ENCODE measurements at places on chromosomes 3 and 15.

DNA sequence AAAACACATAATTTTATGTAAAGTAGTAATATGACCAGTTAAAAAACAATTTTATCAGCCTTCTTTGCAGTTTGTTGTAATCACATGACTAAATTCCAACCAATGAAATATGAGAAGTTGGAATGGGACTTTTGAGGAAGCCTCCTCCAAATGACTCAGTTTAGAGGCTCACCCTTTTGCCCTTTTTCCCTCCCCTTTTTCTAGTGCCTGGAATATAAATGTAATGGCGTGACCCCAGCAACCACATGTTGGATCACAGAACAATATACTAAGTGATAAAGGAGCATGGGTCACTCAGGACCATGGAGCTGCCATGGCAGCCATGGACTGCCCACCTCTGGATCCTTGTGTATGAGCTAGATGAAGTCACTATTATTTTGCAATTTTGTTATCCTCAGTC lies 48.8 kb upstream of the HEG1 start:
- DNase-seq = no peak

DNA sequence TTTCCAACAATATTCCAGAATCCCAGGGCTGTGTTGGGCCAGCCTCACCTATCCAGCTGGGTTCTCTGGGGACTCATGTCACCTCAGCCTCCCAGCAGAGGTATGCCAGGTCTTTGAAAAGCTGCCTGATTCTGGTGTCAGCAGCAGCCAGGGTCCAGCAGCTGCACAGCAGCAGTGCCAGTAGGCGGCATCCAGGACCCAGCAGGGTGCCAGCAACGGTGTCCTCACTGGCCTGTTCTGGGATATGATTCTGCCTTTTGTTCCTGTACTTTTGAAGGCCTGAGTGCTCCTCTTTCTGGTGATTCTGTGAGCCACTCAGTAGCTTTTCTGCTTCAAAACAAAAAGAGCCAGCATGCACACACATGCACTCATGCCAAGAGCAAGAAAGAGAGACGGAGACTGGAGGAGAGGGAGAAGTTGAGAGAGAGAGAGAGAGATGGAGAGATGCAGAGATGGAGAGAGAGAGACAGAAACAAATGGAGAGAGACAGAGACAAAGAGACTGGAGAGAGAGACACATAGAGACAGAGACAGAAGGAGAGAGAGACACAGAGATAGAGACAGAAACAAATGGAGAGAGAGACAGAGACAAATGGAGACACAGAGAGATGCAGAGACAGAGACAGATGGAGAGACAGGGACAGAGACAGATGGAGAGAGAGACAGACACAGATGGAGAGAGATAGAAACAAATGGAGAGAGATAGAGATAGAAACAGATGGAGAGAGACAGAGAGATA lies 205.7 kb downstream of the UACA start:
- no peak for DNase-seq

- no peak for DNase-seq
Observed at GRCh38 chr3:155032918-155033317, 47.2 kb upstream of the MME start.

DNA sequence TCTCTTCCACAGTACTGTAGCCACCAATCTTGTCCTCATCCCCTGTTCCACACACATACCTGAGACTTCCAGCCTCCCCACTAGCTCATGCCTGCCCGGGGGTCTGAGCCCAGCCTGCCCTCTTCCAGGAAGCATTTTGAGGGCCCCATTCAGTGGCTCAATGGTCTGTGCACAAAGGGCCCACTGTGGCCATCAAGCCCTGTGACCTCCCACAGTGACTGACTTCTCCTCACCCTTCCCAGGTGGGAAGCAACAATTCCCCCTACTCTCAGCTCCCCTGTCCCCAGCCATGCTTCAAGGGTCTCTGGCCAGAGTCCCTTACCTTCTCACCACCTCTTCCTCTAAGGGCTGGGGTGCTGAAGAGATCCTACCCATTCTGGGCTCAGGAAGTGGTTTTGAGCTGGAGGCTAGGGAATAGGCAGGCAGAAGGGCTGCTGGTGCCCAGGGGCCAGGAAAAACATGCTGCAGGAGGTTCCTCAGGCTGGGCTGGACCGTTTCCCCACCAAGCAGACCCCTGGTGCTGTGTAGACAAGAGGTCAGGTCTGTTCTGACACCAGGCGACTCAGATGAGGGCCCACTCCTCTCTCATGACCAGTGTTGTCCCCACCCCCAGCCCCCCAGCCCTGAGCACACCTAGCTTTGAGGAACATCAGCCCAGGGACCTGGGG lies 3.0 kb upstream of the KLF15 start:
- DNase-seq = no peak

DNA sequence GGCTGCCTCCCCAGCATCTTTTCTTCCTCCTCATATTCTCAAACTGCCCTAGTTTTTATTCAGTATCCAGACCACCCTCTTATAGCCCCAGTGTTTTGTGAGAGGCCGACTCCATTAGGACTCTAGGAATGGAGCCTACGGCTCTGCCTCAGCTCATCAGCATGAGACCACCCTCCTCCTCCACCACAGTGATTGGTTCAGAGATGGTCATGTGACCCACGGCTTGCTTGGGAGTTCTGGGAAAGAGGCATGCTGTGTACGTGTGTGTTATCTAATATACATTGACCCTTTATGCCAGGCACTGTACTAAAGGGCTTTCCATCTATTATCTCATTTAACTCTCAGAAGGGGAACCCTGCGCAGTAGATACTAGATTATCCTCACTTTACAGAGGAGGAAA lies 17.8 kb upstream of the CMTM7 start:
- no peak for DNase-seq

- no peak for DNase-seq
Observed at GRCh38 chr3:134235577-134236076, 15.0 kb downstream of the RYK start.

DNA sequence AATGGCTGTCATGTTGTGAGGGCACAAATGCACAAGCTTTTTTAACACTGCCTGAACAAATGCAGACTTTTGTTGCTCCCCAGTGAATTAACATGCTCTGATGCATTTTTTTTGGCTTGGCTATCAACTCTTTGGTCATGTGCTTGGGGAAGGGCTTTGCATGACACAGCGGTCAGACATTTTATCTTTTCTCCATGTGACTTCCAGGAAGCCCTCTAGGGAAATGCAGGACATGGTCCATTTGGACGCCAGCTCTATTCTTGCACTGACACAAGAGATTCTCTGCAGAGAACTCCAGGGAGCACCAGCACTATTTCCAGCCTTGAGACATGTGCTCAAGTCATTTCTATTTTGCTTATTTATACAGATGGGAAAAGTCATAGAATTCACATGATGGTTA lies 46.2 kb downstream of the NEK11 start:
- DNase-seq = no peak

DNA sequence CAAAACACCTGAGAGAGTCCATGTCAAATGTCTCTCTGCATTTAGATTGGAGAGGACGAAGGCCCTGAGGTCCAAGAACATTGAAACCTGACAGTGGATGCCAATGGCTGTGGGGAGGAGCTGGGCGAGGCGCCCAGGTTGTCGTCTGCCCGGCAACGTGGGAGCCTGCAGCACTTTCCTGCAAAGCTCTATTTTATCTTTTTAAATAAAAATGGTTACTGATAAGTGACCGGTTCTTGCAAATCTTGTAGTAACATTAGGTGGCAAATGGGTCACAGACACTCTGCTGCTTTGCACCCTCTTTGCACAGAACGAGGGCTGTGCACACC lies 19.5 kb upstream of the FANCD2 start:
- DNase-seq = no peak

DNA sequence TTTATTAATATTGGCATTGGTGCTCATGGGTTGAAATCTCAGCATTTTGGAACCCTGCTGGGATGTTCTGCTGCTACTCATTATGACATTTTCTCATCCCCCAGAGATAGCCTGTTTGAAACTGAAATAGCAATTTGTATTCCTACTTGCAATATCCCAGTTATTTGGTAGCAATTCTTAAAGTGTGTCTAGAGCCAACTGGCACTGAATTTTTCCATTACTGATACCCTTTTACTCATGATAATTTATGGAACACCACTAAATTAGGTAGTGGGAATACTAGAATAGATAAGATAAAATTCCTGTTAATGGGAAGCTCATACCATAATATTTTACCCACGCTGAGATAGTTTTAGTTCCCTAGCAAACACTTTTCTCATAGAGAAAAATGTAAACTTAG lies 309.3 kb downstream of the SV2B start:
- no peak for DNase-seq

GRCh38 chr15:64400583-64400982 lies 12.9 kb downstream of the TRIP4 start:
- DNase-seq = no peak
